Osteocyte (in vitro differentiated cells): ENCODE measurements at places on chromosomes 7 and 10. TPM values are rescaled to one million over a fixed set of nuclear protein-coding genes. Genes with fewer than 3 reads are reported as not detected.

Gene WNT8B
- total RNA-seq: not detected in 2 replicates

DNA sequence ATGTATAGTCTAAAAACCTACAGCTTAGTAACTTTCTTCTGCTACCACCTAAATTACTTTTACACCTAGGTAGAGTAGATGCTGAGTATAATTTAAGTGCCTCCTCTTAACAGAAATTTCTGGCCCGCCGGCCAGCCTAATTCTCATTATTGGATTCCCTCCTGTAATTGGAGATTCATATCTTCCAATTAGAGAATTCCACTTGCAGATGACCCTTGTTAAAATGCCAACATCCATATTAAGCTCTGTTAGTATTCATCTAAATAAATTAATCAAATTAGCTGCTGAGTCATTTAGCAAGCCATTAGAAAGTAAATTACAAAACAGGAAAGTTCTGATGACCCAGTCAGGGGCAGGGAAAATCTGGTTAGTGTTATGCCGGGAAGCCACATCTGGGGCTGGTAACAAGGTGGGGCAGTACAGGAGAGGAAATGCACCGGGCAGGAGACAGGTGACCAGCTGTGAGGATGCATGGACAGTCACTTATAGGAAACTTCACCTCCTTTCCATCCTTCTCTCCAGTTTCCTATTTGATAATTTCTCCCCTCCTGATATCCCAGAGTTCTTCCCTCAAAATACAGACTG, 82.8 kb downstream of the ORC5 start:
- peaks cover 10% of the 10 kb centered on the region for H3K4me1 ChIP-seq
- no peak overlapping the region for H3K4me3 ChIP-seq
- H3K36me3 ChIP-seq: peaks cover 21% of the 10 kb centered on the region
- H3K27ac ChIP-seq: no peak overlapping the region

DNA sequence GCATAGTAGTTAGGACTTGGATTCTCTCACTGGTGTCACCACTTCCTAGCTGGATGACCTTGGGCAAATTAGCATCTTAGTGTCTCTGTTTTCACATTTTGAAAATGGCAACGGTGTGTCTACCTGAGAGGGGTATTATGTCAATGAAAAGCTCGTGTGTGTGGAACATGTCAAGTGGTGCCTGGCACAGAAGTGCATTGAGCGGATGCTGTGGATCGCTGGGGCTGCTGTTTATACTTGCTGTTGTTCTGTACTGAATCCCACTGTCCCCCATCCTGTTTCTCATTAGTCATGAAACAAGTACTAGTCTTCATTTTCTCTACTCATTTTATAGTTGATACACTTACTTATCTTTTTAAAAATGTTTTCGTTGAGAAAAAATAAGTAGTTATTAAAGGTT, 26.1 kb downstream of the RBM33 start:
- no peak overlapping the region for H3K4me3 ChIP-seq
- no peak for DNase-seq
- peaks cover 51% of the 10 kb centered on the region for H3K4me1 ChIP-seq
- H3K27me3 ChIP-seq: no peaks in the 10 kb centered on the region

DNA sequence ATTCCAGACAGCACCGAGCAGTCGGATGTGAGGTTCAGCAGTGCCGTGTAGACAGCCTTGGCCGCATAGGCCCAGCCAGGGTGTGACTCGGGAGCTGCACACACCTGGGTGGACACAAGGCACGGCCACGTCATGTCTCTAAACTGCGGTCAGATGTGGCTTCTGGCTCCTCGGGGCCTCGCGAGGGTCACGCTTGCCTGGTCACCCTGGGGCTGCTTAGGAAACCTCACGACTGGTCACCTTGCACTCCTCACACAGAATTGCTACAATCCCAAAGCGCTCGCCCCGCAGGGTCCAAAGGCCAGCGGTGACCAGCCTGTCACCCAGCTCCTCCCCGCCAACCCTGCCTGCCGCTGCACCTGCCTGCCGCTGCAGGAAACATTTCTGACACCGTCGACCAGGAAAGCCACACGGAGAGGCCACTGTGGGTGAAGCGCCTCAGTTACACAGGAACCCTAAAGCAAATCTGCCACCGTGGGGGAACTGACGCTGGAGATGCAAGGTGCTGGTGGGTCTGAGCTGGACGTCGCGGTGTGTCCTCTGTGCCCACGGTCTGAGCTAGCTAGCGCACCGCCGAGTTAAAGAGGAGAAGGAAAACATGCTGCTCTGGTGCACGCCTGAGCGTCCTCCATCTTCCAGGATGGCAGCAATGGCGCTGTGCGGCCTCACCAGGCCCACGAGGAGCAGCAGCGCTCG, 5.0 kb downstream of the GPER1 start:
- no peak overlapping the region for H3K27ac ChIP-seq
- H3K4me3 ChIP-seq: no peak overlapping the region

GRCh38 chr7:81560708-81561107, 209.1 kb downstream of the HGF start:
- H3K27ac ChIP-seq: no peak overlapping the region
- peaks cover 33% of the 10 kb centered on the region for H3K4me1 ChIP-seq
- peaks cover 4% of the 10 kb centered on the region for H3K36me3 ChIP-seq
- no peak overlapping the region for H3K4me3 ChIP-seq

- no peak overlapping the region for H3K27ac ChIP-seq
- no peaks in the 10 kb centered on the region for H3K36me3 ChIP-seq
- H3K4me1 ChIP-seq: peaks cover 48% of the 10 kb centered on the region
- H3K4me3 ChIP-seq: no peak overlapping the region
- DNase-seq: no peak
These were observed 81.9 kb upstream of the DUSP5 start for GRCh38 chr10:110415809-110416208.

DNA sequence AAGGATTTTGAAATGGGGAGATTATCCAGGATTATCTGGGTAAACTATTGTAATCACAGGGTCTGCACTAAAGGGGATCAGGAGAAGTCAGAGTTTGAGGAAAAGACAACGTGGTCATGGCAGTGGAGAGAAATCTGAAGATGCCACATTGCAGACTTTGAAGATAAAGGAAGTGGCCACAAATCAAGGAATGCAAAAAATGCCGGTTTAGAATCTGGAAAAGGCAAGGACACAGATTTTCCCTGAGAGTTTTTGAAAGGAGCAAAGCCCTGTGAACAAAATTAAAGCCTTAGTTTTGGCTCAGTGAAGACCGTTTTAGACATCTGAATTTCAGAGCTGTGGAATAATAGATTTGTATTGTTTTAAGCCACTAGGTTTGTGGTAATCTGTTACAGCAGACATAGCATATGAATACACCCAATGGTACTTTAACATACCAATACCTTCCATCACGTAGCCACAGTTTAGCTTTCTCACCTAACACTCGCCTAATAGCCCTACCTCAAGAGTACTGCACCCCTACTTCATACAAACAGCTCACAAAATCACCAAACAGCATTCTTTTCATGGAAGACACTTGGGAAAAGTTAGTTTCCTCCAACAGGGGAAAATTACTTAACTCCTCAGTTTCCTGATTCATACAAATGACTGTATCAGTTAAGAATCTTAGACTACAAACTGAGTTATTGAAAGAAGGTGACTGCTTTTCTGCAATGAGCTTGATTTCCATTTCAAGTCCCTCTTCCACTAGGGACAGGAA, 446.5 kb downstream of the INHBA start:
- H3K4me1 ChIP-seq: peaks cover 6% of the 10 kb centered on the region
- no peaks in the 10 kb centered on the region for H3K27me3 ChIP-seq
- no peak for DNase-seq
